ENCODE measurements at places on chromosomes 7 and 10. TPM values are rescaled to one million over a fixed set of nuclear protein-coding genes. Genes with fewer than 3 reads are reported as not detected.

SUPV3L1 gene
- total RNA-seq = 39.0 TPM

MOGAT3 gene
- total RNA-seq = not detected

FGFR2 gene
- total RNA-seq = 0.58 TPM

GNGT1 gene
- not detected for total RNA-seq

GPR22 gene
- total RNA-seq = not detected

HOXA3 gene
- total RNA-seq = not detected

PRSS37 gene
- not detected for total RNA-seq

RNF32 gene
- total RNA-seq = 1.3 TPM

HELLS gene
- 14.4 TPM for total RNA-seq

OSBPL3 gene
- total RNA-seq = 61.2 TPM

LRRC27 gene
- total RNA-seq = 3.8 TPM

GHRHR gene
- not detected for total RNA-seq

ACSL5 gene
- 51.8 TPM for total RNA-seq

CACNA2D1 gene
- not detected for total RNA-seq

EPO gene
- total RNA-seq = not detected

LMTK2 gene
- 26.6 TPM for total RNA-seq

HTR5A gene
- total RNA-seq = not detected

ACSM6 gene
- not detected for total RNA-seq

PLEKHS1 gene
- total RNA-seq = not detected

PAPOLB gene
- not detected for total RNA-seq

HSPA12A gene
- total RNA-seq = 0.64 TPM

WIPF3 gene
- not detected for total RNA-seq

CHST15 gene
- 0.67 TPM for total RNA-seq

MACROH2A2 gene
- 5.5 TPM for total RNA-seq

GJD4 gene
- 0.20 TPM for total RNA-seq

LIPK gene
- total RNA-seq = not detected

MSS51 gene
- total RNA-seq = 5.0 TPM

CCDC3 gene
- total RNA-seq = not detected

LBX1 gene
- not detected for total RNA-seq

CPA2 gene
- total RNA-seq = not detected

FAM25C gene
- not detected for total RNA-seq

SEC61A2 gene
- total RNA-seq = 12.2 TPM

IFIT1B gene
- not detected for total RNA-seq

ZC3HAV1L gene
- total RNA-seq = 3.8 TPM

SPDYE1 gene
- not detected for total RNA-seq

TSPAN14 gene
- total RNA-seq = 153 TPM

GIMAP6 gene
- total RNA-seq = 158 TPM

NRAP gene
- total RNA-seq = not detected

CUBN gene
- total RNA-seq = 8.5 TPM

CNPY1 gene
- total RNA-seq = not detected
